Memory B cell (primary cell): ENCODE measurements at places on chromosomes 2 and 18.

DNA sequence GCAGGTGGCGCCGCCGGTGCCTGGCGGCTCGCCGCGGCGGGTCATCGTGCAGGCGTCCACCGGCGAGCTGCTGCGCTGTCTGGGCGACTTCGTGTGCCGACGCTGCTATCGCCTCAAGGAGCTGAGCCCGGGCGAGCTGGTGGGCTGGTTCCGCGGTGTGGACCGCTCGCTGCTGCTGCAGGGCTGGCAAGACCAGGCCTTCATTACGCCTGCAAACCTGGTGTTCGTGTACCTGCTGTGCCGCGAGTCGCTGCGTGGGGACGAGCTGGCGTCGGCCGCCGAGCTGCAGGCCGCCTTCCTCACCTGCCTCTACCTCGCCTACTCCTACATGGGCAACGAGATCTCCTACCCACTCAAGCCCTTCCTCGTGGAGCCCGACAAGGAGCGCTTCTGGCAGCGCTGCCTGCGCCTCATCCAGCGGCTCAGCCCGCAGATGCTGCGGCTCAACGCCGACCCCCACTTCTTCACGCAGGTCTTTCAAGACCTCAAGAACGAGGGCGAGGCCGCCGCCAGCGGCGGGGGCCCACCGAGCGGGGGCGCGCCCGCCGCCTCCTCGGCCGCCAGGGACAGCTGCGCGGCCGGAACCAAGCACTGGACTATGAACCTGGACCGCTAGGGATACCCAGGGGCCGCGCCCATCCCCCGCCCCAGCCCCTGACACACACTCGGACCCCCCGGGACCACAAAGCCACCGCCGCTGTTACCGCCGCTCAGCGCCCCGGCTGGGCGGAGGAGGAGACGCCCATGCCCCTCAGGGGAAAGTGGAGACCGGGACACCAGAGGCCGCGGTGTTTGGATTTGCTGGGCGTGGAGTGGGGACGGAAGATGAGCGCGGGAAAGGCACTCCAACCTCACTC is 1.1 kb downstream of the CDK5R2 start:
- DNase-seq, result no peak

DNA sequence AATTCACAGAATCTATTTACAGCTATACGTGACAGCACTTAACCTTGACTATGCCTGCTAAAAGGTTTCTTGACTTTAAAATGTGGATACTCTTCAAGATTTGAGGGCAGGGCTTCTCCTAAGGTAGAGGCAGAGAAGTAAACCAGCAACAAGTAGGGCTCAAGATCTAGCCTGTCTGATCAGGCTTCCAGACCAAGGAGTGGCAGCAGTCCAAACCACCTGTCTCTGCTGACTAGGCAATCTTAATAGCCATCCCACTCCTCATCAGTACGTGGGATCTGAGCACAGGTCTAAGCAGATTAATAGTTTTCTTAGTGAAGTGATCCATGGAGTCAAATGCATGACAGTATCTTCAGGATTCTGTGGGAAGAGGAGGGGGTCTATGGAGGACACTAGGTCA is 100.4 kb downstream of the GPD2 start:
- no peak for DNase-seq

GRCh38 chr2:90207454-90208058 is 1516.1 kb downstream of the RPIA start:
- DNase-seq, result peak; percentile 19

DNA sequence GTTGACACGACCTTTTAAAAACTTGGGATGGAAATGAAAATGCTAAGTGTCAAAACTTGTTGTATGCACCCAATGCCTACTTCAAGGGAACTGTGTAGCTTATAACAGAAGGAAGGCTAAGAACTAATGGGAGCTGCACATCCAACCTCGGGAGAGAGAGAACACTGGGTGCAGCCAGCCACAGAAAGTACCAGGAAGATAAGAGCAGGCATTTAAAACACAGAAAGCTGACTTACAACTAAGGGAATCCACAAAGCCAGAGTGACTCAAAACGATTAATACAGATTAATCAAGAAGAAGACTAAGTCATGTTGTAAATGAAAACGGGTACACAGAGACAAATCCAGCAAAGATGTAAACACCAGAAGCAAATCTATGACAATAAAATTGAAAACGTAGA is 113.4 kb downstream of the HDAC4 start:
- no peak for DNase-seq

DNA sequence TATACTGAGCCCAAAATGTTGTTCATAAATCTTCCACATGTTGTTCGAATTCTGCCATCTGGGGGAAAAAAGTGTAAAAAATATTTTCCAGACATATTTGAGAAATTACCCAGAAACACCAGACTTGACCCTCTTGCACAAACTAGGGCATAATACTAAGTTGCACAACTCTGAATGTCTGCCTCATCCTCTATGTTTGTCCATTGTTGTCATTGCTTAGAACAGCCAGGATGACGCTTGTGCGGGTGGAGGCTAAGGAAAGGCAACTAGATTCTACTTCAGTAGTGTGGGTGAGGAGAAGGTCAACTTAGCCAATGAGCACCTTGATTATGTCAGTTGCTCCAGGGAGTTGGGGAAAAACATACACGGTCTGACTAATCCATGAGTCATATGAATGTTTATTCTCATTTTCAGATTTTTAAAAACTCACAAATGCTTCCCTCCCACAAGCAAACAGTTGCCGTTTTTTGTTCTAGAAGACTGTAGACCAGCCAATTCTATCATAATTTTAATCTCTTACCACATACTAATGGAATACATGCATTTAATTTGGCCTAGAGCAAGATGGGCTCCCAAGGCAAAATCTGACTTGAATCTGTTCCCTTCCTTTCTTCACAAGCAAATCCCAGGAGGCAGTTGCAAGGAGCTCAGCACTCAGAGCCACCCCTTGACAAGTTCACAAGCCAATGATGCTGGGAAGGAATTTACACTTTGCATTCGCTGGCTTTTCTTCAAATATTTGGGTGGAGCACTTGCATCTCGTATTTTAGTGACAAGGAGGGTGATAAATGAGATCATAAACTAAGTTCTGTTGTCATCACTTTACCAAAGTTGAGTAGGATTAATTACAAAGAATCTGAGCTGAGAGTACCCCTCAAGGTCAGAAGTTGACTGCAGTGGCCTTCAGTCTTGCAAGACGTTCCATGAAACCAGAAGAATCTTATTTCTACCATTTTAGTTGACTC is 163.2 kb upstream of the TWIST2 start:
- DNase-seq, result no peak

GRCh38 chr2:159744363-159744762 is 32.1 kb downstream of the MARCHF7 start:
- no peak for DNase-seq

- no peak for DNase-seq
Observed at GRCh38 chr2:48169141-48169592, 262.9 kb upstream of the FBXO11 start.

- no peak for DNase-seq
Observed at GRCh38 chr18:29449424-29449823, 1272.5 kb upstream of the CDH2 start.

DNA sequence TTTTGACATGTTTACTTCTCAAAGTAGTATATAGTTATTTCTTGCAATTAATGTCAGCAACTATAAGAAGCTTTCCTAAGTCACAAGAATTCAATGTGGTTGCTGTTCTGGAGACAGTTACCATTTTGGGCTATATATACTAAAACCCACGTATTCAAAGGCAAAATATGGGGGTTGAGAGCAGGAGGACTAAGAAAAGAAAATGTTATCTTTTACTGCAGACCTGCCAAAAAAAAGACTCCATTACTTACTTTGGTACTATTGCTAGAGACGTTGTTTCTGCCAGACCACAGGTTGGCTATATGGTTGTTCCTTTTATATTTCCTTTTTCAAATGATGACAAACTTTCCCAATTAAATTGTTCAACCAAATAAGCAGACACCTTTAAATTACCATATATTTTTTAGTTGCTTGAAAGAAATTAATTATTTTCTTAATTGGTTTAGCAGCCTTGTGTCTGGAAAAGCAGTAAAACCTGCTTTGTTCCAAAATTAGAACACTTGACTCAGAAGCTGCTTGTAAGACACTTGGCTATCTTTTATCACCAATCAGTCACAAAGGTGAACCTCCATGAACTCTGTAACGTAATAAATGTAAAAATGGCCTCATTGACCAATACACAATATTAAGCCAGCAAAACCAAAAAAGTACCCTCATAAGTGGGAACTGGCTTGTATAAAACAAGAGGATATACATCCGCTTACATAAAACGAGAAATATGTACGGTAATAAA is 8.2 kb upstream of the OSGEPL1 start:
- no peak for DNase-seq

DNA sequence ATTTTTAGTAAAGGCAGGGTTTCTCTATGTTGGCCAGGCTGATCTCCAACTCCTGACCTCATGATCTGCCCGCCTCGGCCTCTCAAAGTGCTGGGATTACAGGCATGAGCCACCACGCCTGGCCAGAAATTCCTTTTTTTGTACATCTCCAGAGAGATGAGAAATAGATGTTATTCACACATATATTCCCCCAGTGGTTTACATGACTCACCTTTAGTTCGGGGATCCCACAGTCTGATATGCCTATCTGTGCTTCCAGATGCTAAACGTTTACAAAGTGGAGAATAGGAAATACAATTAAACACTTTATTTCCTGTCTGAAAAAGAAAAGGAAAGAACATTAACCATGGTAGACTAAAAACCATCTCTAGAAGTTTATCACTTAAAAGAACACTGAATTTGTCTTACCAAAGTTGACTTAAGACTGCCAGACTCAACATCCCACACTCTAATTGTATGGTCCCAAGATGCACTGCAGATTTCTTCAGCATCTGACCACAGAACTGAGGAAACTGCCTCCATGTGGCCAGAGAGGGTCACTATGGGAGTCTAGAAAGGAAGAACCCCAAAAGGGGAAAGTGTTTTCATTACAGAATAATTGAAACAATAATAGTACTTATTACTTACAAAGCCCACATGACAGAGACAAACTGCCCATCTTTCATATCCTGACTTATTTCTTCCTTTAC is 12.6 kb upstream of the ICA1L start:
- DNase-seq, result no peak

GRCh38 chr2:74566754-74567085 is 12.2 kb downstream of the DOK1 start:
- no peak for DNase-seq

GRCh38 chr2:239380831-239381708 is 19.8 kb downstream of the HDAC4 start:
- DNase-seq, result peak; percentile 52

DNA sequence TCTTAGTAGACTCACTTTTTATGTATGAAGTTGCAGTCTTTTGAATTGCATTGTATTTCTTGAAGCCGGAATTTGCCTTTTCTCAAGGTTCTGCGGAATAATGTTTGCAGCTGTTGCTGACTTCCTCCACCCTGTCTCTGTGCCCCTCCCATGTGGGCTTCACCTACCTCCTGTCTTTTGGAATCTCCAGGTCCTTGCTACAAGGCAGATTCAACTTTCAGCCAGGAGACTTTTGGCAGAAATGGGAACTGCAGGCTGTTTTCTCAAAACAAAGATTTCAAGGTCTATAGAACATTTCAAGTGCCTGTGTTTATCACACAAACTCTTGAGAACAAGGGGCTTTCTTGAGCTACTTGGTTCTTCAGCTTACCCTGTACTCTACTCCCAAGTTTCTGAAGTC is 25.6 kb downstream of the ZNF236 start:
- DNase-seq, result no peak
